ENCODE measurements at places on chromosomes 5 and 9.

- DNase-seq, result no peak
Observed at GRCh38 chr5:25570067-25570583, 925.3 kb upstream of the CDH10 start.

DNA sequence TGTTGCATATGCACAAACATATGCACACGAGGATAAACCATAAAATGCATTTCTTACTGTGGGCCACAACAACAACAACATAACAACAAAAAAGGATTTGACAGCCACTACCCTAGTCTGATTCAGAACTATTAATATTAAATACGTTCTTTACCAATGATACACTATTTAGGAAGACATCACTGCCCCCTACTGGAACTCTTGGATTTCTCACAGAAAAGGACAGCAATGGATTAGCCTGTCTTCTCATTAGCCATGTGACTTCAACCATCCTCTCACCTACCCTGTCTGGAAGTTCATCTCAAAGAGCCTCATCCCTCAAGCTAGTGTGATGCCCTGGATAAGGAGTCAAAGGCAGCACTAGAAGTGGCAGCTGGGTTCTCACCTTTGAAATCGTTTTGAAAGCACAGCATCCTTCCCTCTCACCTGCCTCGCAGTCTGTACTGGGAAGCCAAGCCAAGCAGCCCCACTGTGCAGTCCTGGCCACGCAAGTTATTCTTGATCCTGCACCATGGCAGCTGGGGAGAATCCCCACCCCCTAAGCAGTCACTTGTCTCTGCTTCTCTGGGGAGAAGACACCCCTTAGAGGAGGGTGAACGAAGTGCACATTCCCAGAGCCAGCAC, 64.6 kb downstream of the SH3TC2 start:
- no peak for DNase-seq

- DNase-seq, result no peak
Observed at GRCh38 chr9:35726931-35727330, 5.1 kb downstream of the TLN1 start.

DNA sequence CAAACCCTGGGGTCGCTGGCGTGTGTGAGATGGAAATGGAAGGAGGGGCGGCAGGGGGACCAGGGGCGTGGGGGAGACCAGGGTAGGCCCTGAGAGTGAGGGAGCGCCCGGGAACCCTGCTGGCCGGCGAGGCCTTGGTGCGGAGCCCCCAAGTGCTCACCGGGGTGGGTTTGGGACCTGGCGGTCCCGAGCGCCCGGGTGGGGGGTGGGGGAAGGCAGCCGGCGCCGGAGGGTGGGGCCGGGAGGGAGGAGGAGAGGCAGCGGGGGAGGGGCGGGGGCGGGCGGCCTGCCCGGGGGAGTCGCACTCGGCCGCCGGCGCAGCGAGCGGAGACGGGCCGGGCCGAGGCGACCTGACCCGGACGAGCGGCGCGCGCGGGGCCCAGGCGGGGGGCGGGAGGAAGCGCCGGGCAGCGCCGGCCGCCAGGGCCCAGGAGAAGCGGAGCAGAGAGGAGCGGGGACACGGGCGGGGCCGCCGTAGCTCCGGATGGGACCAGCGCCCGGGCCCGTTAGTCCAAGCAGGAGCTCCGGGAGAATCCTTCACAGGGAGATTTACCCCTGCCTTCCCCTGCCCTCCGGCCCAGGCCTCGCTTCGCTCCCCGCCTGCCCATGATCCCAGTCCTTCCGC, at the start of gene NPR2:
Gene NPR2, plus strand, starts transcription at position 295 of the 625 bp plus-strand sequence. CDS start 818 bp downstream, outside the sequence.
- DNase-seq, result no peak

GRCh38 chr9:72936266-72936665, 16.6 kb downstream of the ALDH1A1 start:
- DNase-seq, result no peak

DNA sequence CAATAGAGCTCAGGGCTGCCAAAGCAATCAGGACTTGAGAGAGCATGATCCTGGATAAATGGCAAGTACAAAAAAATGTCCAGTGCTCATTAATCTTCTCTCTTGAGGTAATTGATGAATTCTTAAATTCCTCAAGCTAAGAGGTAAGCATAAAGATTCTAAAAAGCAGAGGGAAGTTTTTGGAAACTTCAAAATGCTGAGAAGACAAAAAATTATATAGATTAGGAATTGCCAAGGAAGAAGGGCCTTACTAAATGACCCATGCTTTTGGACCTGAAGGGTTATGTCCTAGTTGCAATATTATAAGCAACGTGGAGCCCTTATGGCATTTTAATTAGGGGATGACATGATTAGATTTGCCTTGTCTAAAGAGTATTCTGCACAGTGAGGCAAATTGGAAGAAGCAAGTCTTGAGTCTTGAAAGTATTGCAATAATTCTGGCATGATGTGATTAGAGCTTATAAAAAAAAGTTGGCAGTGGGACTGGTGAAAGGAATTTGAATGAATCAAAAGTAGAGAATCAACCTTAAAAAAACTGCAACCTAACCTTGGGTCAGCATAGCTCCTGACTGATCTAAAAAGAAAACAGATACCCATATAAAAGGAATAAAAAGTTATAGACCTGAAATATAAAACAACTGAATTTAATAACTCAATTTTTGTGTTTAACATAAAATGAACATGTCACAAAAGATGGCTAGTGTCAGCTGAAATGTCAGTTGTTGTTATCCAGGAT, 323.8 kb upstream of the ARRDC3 start:
- no peak for DNase-seq

GRCh38 chr9:126155756-126156664, 170.6 kb upstream of the MVB12B start:
- no peak for DNase-seq

DNA sequence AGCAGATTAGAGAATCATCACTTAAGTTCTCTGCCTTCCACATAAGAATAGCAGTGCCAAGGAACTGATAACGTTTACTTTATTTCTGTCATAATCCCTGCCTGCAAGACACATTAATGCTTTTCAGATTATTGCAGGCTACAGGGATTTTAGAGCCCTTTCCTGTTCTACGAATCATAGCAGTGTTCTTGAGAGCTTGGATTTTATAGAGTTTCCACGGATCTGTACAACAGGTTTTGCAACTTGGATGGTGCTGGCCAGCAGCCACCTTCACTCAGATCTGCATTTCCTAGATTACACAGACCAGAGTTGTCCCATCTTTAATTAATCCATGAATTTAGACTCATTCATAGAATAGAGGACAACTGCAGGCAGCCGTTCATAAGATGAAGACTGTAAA, 38.1 kb downstream of the SLC12A2 start:
- DNase-seq, result no peak

- DNase-seq, result no peak
Observed at GRCh38 chr9:89374176-89374575, 55.9 kb downstream of the SECISBP2 start.

DNA sequence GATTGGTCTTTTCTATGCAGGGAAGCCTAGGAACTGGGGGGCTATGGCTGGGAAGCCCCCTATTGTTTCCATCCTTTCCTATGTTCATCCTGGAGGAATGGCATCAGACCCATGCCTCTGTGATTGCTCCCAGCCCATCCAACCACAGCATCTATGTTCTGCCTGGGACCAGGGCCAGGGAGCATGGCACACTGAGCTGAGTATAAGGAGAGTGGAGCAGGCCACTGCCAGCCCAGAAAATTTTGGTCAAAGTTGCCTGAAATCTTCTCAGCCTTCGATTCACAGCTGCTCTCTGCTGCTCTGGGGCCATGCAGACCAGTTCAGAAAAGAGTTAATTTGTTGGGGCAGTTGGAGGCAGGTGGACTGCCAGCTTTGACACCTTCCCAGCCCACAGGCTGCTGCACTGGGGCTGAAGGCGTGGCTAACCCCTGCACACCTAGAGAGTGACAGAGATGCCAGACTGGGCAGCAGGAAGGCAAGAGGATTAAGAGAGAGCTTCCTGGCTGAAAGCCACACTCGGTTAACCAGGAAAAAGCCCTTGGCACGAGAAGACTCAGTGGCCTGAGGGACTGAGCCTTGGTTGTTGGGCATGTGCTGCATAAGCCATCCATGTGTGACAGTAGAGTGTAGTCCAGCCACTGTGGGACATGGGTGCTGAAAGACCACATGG, 12.1 kb downstream of the TGFBI start:
- DNase-seq, result no peak

GRCh38 chr5:155332618-155333017, 319.1 kb downstream of the KIF4B start:
- no peak for DNase-seq

- no peak for DNase-seq
Observed at GRCh38 chr5:72746736-72747135, 69.7 kb upstream of the TNPO1 start.

DNA sequence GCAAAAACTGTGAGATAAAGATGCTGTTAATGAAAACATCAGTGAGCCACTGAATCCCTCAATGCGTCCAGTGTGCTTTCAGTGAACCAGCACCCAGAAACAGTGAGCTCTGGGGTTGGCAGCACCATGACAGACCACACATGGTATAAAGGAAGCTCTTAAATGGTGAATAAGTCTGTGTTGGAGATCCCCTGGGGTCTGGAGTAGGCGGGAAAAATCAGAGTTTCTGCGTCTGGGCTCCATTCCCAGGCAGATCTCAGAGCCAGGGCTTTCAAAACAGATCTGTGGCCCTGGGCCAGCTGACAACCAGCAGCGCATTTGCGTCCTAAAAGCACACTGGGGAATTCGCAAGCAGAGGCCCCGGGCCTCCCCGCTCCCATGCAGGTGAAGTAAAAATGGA, 233.5 kb downstream of the FRMD3 start:
- DNase-seq, result no peak

DNA sequence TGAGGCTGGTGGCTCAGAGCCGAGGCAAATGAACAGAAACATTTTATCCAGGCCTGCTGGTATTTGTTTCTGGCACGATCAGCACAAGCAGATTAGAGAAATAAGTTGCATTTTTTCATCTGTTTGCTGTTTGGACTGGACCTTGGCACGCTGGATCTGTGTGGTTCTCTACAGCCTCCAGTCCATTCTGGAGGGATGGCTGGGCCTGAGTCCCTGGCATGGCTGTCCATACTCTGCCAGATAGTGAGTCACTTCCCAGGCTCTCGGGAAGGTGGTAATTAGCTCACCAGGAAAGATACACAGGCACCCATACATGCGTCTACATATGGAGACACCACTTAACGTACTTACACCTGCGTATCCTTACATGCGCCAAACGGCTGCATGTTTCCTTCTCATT, 78.6 kb downstream of the SPRY4 start:
- no peak for DNase-seq

- DNase-seq, result no peak
Observed at GRCh38 chr9:22105005-22105722, 96.1 kb upstream of the CDKN2B start.

GRCh38 chr5:95068289-95068910, 216.5 kb downstream of the MCTP1 start:
- no peak for DNase-seq

GRCh38 chr5:169710675-169711074, 73.6 kb downstream of the DOCK2 start:
- DNase-seq, result no peak

GRCh38 chr9:18296702-18297055, 177.3 kb upstream of the ADAMTSL1 start:
- no peak for DNase-seq

- no peak for DNase-seq
Observed at GRCh38 chr9:111572950-111573604, 26.4 kb downstream of the PTGR1 start.

DNA sequence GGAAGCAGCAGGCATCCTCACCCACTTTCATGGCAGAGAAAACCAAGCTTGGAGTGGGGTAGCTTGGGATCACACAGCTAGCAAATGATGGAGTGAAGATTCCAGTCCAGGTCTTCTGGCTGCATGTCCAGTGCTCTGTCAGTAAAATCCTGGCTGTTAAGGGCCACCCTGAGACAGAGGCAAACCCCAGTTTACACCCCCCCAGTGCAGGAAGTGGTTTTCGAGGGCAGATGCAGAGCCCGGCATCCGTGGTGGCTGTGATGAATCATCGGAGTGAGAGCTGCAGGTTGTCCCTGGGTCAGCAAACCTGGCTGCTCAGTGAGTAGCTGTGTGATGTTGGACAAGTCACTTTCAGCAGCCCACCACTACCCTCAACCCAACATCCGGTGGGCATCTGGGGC, 115.4 kb downstream of the RGS3 start:
- DNase-seq, result peak; percentile 76

DNA sequence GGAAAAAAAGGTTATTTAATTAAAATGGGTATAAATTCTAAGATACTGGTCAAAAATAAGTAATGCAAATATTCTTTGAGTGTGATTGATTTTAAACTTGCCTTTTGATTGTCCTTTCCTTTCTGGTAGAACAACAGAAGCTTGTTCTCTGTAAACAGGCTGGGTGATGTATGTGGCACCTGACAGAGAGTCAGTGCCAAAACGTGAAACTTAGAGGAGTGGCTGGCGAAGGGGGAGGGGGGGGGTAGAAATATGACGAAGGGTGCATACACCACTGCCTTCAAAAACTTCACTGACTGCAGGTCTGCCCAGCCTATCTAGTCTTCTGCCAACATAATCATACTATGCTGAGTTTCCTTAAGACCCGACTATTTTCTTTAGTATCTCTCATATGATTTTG, 629.8 kb upstream of the SEMA6A start:
- DNase-seq, result no peak

- DNase-seq, result no peak
Observed at GRCh38 chr9:128933731-128934130, 12.9 kb downstream of the PHYHD1 start.

DNA sequence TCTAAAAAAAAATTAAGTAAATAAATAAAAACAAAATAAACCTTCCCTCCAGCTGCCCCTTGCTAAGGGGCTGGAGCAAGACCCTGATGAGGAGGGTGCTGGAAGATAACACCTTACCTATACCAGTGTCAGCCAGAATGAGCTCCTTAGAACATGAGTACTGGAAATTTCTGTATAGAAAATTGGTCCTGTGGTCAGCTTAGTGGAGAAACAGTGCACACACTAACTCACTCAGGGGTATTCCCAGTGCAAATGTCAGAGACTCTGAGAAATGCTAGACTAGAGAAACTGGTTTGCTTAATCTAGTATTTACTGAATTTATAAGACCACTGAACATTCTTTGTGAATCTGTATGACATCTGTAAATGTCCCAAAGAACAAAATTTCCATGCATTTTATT, 62.1 kb upstream of the CTXN3 start:
- DNase-seq, result no peak

- DNase-seq, result no peak
Observed at GRCh38 chr5:24439465-24439864, 205.3 kb downstream of the CDH10 start.

- no peak for DNase-seq
Observed at GRCh38 chr9:132163876-132164603, 2.2 kb downstream of the NTNG2 start.

GRCh38 chr5:116577064-116577788, 2.6 kb upstream of the SEMA6A start:
- no peak for DNase-seq

DNA sequence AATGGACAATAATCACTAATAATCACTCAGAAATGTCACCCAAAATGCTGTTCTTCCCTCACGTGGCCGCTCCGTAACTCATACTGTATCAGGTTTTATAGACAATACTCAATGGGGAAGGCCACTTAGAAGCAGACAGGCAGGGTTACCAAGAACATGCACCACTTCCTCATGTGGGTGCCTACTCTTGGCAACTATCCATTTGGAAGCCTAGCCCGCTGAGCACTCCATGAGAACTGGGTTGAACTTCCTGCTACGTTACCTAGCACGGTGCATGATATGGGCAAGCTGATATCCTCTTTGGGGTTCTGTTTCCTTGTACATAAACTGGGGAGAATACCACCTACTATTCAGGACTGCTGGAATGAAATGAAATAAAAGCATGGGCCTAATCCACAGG, 14.3 kb downstream of the DAP start:
- DNase-seq, result no peak
